ENCODE measurements at places on chromosomes 5 and 9.
A peak's percentile ranks its signal among the peaks of the same experiment; 100 is the strongest.

- no peak for DNase-seq
These were observed 516.6 kb downstream of the RAB3C start for GRCh38 chr5:59099270-59099994.

- no peak for DNase-seq
These were observed 593.7 kb downstream of the IRX1 start for GRCh38 chr5:4189317-4189716.

- no peak for DNase-seq
These were observed 25.9 kb downstream of the PSMB7 start for GRCh38 chr9:124389146-124389939.

GRCh38 chr5:175363300-175363699 lies 80.7 kb downstream of the DRD1 start:
- DNase-seq, result no peak

DNA sequence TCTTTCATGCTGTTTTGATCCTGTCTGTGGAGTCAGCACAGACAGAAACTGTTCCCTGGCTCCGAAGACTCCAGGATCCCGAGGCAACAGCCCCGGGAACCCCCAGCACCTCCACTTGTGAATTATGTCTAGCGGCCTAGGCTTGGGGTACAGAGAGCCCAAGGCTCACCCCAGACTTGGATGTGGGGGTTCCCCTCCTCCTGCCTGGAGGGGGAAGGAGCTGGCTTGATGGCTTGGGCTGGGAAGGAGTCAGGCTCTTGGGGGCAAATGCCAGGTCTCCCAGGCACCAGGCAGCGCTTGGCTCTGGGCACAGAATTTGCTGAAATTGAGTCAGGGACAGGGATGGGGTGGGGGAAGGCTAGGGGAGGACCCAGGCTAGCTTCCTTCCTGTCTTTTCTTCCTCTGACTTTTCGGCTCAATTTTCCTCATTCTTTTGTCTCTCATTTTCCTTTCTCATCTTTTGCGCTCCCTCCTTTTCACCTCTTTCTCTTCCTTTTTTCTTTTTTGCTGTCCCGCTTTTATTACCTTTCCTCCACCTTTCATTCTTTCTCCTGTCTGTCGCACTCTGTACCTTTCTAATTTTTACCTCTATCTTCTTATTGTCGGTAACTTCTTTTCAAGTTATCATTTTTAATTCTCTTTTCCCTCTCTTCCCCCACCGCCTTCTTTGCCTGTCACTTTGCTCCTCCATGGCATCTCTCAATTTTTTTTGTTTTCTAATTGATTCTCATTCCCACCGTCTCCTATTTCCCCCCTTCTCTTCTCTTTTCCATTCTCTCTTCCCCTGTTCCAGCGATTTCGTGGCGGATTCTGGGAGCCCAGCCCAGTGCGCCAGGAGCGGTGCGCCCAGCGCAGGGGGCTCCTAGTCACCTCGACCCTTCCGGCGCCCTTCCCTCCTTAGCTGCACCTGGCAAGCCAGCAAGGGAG lies 10.5 kb downstream of the MSX2 start:
- no peak for DNase-seq

- no peak for DNase-seq
These were observed 47.2 kb downstream of the RFX3 start for GRCh38 chr9:3478549-3478953.

DNA sequence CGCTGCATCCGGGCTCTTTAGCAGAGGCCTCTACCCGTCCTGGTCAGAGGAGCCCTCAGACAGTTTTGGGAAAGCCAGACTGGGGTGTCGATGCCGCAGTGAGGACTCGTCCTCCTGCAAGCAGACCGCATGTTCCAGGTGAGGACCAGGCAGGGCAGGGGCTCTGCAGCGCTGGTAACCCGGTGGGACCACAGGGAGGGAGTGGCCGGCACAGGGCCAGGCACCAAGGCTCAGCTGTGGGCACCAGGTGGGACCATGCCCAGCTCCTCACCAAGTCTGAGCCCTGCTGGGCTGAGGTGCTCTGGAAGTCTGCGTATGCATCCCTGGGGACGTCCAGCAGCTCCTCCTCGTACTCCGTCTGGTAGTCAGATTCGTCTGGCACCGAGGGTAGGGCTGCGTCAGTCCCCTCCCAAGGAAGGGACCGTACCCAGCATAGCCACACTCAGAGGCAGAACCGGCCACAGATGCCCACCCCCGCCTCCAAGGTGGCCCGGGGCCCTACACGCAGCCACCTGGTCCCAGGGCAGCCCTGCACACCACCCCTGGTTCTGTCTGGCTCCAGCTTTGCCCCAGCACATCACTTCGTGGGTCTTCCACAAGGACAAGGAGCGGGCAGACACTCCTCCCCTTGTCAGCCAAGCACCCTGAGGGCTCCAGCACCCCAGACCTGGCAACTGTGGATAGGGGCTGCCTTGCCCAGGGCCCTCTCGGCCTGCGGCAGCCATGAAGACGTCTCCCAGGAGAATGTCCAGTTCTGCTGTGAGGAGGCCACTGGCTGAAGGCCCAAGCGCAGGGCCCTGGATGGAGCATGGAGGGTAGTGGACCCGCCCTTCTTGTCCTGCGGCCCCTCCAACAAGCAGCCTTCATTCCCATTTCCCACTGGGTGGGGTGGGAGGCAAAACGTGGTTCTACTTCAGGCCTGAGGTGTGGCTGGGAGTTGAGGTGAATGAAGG lies 1.5 kb upstream of the NSMF start:
- DNase-seq, result no peak

DNA sequence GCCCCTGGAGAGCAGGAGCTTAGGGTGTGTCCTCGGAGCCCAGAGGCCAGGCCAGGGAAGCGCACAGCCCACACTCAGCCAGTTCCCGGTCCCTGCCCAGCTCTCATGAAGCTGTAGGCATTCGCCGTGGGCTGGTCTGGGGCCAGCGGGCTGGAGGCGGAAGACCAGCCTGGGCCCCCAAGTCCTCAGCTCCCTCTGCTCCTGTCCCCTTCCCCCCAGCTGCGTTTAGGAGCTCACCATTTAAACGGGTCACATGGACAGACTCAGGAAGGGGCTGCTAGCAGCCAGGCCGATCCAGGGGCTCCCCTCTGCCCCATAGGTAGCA lies 17.4 kb downstream of the DNLZ start:
- no peak for DNase-seq

DNA sequence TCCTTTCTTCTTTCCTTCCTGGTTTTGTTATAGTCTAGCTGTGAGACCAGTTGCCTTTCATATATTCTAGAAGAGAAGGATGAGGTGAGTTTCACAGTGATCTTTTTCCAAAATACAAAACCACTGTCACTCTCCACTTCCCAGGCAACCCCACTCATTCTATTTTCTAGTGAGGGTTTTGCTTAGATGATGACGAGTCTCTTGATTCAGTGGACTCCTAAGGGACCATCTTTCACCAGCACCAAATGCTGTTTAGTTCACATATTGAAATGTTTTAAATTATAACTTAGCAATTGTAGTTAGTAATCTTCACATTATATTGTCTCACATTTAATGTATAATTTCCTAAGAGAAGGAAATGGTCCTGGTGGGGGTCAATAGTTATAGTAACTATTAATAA lies 25.2 kb downstream of the PIK3R1 start:
- DNase-seq, result no peak

- no peak for DNase-seq
These were observed 64.7 kb downstream of the NR3C1 start for GRCh38 chr5:143338658-143339366.

DNA sequence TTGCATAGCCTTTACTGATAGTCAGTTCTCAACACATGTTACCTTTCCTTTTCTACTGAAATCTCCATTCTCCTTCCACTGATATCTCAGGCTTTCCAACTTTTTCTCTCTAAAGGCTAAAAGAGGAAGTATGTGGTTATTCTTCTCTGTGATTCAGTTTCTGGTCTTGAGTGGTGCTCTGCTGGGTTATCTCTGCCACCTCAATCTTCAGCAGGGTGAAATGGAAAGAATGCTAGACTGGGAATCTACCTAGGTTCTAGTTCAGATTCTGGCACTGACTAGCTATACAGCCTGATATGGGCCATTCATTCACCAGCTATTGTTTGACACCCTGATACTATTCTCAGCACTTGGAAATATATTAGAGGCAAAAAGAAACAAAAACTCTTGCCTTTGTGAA lies 124.9 kb upstream of the GRIA1 start:
- DNase-seq, result no peak

GRCh38 chr5:43041110-43041668 lies 1.1 kb upstream of the ANXA2R start:
- no peak for DNase-seq

- DNase-seq, result no peak
These were observed 10.6 kb upstream of the NDUFS4 start for GRCh38 chr5:53549792-53550191.

GRCh38 chr5:19927919-19928318 lies 60.1 kb downstream of the CDH18 start:
- DNase-seq, result peak; percentile 52

- DNase-seq, result no peak
These were observed 8.2 kb downstream of the OTULIN start for GRCh38 chr5:14672484-14673394.

DNA sequence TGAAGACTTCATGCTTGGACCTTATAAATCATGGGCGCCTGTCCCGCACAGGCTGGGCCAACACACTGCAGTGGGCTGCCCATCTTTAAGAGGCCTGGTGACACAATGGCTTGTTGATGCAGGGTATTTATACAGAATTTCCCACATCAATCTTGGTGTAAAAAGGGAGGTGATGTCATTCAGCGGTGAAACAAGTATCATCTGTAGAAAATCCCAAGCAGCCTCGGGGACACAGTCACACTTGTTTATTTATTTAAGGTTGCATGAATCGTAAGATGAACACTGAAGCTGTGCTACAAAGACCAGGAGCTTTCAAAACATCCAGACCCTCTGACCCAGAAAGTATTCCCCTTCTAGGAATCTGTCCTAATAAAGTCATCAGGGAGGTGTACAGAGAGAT lies 40.5 kb downstream of the SMIM23 start:
- no peak for DNase-seq

- DNase-seq, result no peak
These were observed 7.7 kb upstream of the GCNT4 start for GRCh38 chr5:75059912-75060545.

DNA sequence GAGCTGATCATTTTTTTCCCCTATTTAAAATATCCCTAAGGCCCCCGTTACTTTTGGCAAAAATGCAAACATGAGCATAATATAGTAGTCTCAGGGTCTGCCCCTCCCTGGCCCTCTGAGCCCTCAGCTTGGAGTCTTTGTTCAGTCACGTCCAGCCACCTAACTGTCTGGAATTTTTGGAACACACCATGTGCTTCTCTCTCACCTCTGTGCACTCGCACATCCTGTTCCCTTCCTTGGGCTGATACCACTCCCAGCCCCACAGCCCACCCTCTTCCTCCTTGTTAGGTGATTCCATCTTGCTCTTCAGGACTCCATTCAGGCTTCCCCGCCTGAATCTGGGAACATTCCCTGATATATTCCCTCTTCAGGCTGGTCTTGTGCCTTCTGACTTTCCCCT lies 16.0 kb downstream of the TDRD7 start:
- DNase-seq, result no peak

DNA sequence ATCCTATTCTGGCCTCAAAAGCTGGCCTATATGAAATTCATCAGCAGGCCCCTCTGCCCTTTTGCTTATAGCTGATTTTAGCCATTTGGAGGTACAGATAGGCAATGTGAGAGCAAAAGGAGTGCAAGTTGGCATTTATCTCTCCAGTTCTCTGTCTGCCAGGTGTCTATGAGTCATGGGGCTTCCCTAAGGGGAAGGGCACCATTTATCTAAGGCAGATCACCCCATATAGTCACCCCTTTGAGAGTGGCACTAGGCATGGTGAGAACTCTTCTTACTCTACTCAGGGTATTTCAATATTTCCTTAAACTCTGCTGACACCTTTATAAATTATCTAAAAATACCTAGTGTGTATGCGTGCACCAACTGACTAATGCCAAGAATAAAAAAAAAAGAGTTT lies 314.7 kb upstream of the CDH6 start:
- no peak for DNase-seq

DNA sequence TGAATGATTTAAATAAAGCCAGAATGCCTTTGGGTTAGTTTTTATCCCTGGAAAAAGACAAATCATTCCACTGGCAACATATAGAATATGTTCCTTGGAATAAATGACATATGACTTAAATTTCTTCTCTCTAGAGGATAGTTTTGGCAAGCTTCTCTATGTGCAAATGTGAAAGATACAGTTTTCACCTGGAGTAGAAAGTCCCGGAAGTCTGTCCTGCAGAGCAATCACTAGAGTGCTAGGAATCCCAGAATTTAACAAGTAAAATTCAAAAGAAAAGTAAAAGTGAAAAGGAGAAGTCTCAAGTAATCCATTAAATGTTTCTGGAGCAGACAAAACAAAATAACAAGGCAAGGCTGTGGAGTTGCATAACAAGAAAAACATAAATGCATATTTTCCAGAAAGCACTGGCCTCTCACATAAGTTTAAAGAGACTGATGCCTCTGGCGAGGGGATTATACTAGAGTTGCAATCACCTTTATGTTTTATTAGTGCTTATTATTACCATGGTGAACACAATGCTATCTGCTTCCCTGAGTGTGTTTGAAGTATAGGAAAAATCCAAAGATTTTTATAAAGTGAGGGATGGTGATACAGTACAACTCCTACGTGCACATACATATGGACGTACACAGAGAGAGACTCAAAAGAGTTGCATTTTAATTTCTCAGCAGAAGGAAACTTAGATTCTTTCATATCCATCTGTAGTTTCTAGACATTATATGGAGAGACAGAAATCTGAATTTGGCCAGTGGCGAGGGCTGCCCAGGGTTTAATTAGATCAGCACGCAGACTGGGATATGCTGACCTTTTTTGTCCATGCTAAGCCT lies 188.3 kb upstream of the ANKRD55 start:
- DNase-seq, result no peak

GRCh38 chr9:91006046-91006445 lies 204.4 kb downstream of the SYK start:
- no peak for DNase-seq

DNA sequence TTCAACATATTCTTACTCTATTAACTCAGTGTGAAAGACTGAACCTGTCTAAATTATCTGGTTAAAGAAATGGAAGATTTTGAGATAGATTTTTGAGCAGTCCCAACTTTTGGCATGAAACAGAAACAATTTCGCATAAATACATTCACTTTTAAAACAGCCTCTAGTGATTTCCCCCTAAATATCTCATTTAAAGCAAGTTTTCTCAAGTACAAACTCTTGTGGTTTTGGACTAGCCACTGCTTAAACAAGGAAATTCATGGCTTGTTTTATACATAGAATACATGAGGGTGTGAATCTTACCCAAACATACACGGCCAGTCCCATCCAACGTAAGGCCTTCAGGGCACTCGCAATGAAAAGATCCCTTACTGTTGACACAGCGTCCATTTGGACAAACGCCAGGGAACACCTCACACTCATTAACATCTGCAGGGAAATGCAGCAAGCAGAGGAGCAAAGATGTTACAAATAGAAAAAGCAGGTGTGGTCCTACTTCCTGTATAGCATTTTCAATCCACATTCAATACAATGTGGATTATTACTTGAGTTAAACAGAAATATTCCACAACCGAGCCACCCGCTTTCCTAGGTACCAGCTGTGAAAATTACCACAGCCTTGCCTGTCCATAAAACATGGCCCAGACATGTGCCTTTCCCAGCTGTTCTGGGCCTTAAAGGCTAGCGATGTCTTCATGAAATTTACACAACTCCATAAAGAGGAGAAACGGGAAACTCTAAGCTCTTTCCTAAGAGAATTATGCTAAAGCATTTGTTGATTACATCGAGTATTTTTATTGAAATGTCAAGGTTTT lies 188.8 kb downstream of the FBN2 start:
- DNase-seq, result no peak
